ENCODE measurements at places on chromosomes 13 and 19.

- no peak for DNase-seq
Measured at GRCh38 chr13:22014469-22014868, 343.6 kb downstream of the FGF9 start.

- DNase-seq: no peak
Measured at GRCh38 chr13:80448725-80449124, 107.8 kb upstream of the SPRY2 start.

DNA sequence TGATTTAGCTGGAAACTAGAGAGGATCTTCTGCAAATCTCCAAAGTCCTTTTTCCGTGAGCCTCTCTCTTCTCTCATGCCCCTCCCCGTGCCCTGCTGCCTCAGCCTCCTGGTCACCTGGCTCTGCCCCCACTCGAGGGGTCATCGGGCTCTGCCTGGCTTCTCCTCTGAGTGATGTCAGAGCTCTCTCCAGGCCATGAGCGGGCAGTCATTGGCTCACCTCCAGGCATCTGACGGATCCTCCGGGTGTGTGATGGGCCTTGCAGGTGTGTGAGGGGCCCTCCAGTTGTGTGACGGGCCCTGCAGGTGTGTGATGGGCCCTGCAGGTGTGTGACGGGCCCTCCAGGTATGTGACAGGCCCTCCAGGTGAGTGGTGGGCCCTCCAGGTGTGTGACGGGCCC is 10.3 kb upstream of the GAS6 start:
- no peak for DNase-seq

- DNase-seq: no peak
Measured at GRCh38 chr19:51696606-51697005, 3.5 kb downstream of the SPACA6 start.

- peak; percentile 80 for DNase-seq
Measured at GRCh38 chr19:11848594-11849469, at the start of gene ZNF439. ZNF439 (plus strand) TSS chr19:11848726; CDS start chr19:11848868, 142 bp downstream.

GRCh38 chr13:75461314-75461713 is 20.7 kb downstream of the TBC1D4 start:
- no peak for DNase-seq

GRCh38 chr19:1752757-1753728 is at the start of gene ONECUT3:
ONECUT3 (plus strand) TSS chr19:1753506; CDS start chr19:1753663, 157 bp downstream.
- DNase-seq: no peak

DNA sequence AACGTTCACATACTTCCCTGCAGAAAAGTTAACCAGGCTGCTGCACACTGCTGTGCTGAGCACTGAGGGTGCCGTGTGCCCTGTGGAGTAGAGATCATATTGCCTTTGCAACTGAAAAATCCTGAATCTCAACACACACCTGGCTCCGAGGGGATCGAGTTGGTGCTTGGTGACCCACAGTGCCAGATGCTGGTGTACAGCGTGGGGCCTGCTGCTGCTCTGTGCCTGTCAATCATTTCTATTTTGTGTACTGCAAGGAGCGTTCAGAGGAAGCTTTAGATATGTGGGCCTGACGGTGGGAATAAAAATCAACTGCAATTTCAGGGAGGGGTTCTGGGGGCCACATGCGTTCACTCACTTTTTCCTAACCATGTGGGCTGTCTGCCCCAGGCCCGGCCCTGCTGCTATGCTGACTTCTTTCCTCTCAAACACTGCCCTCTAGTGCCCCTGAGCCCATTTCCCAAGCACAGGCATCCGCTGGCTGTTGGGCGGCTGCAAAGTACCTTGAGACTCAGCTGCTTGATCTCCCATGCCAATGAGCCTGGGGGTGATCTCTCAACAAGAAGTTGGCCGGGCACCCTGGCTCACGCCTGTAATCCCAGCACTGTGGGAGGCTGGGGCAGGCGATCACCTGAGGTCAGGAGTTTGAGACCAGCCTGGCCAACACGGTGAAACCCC is 9.7 kb upstream of the LENG8 start:
- DNase-seq: no peak

GRCh38 chr13:91278888-91279287 is 68.6 kb upstream of the MIR17HG start:
- DNase-seq: no peak

DNA sequence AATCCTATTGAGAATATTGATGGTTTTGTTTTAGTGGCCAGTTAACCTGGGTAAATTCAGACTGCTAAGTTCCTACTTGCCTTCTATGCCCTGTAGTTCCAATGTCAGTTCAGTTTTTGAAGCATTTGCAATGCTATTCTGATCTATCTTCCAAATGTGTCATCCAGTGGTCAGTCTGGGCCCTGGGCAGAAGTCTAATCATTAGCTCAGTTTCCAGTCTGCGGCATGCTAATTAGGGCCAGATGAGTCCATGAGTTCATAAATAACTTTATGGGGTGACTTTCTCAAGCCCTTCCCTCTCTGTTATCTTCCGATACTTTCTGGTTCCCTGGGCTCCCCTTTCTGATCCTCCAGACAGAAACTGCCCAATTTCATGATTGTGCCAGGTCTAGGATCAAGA is 32.7 kb downstream of the FAM187B start:
- DNase-seq: no peak

DNA sequence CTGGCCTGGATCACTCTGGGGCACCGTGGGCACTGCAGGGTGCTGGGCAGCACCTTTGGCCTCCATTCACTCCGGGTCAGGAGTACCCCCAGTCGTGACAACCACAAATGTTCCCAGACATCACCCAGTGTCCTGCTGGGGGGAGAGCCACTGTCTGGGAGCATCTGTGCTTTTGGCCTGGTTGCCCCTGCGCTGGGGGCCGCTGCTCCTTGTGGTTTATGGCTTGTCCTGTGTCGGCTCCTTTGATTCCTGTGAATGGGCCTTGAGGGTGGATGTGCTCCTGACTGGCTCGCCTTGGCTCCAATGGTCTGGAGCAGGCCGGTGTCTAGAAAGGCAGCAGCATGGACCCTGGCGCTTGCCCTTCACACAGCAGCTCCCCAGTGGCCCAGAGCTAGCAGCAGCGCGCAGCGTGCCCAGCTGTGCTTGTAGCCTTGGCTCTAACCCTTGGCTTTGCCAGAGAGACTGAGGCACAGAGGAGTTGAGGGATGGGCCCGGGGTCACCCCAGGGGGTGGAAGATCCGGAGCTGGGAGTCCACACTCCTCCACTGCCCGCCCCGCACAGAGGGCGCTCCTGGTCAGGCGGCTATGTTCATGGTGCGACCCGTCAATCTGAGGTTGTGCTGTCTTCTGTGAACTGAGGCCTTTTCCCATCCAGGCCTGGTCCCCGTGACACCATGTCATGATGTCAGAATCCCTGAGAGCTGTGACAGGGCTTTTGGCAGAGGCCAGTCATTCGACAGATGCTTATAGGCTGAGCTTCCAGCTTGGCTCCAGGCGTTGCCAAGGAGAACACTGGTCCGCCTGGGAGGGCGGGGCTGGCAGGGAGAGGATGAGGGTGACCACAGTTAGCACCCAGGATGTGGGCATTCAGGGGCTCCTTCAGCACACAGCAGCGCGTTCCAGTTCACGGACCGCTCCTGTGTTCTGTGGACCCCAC is 4.1 kb downstream of the DAZAP1 start:
- no peak for DNase-seq
